Upper lobe of right lung (tissue), 1 donor: ENCODE measurements at places on chromosomes 16 and 17.

DNA sequence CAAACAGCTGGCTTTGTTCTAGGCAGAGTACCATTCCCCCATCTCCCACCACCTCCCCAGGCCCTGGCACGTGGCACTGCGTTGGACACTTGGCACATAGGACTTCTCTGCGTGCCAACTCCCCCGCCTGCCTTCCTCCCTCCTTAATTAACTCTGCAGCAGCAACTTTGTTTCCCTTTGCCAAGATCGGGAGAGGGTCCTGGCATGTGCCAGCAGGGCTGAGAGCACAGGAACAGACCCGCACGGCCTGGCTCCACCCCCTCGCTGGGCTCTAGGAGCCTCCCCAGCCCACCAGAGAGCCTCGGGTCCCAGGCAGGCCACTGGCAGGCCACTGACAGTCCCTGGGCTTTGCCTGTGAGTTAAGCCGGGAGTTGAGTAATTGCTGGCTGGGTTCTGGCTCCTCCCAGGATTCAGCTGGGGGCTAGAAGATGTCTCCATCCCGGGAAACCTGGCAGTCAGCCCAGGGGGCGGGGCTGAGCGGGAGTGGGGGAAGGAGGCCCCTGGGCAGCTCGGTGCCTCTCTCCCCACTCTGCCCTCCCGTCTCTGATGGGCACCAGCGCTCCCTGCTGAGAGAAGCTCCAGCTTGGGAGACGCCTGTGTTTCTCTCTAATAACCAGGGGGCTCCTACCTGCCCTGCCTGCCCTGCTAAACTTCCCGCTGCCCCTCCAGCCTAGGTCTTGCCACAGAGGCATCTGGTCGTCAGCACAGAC lies 224.0 kb upstream of the TNRC6C start:
- peak; percentile 85 for DNase-seq

GRCh38 chr16:86814256-86814655 lies 235.9 kb downstream of the FOXL1 start:
- no peak for DNase-seq

- no peak for DNase-seq
Measured at GRCh38 chr17:600576-601243, 113.9 kb downstream of the VPS53 start.

DNA sequence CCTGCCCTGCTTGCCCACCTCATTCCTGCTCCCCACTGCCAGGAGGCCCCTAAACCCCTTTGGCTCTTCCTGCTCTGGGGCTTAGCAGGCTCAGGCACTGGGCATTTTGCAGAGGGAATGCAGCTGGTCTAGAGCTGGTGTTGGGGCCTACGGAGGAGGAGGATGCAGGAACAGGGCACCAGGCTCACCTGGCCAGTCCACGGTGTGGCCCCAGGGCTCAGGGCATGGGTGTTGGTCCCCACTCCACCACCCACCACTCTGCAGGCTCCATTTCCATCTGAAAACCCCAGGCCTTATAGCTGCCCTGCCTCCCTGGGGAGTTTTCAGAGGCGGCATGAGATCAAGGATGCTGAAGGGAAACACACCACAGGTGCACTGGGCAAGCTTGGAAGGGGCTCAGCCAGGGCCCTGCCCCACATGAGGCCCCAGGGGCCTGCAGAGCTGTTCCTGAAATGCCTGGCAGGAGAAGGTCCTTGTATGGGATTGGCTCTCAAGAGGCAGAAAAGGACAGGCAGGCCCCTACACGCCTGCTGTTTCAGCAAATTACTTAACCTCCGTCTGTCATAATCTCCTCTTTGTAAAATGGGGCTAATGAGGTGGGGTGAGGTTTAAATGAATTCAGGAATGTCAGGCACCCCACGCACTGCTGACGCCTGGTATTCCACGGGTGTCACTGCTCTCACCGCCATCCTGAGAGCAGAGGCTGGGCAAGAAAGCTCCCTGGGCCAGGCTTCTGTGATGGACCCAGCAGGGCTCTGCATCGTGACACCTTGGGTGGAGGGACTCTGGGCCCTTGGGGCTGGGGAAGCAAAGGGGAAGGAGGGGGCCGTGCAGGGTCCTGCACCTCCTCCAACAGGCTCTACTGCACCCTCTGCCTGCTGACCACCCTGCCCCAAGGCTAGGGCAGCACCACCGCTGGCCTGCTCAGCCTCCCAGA lies 9.3 kb downstream of the SLC47A2 start:
- no peak for DNase-seq

DNA sequence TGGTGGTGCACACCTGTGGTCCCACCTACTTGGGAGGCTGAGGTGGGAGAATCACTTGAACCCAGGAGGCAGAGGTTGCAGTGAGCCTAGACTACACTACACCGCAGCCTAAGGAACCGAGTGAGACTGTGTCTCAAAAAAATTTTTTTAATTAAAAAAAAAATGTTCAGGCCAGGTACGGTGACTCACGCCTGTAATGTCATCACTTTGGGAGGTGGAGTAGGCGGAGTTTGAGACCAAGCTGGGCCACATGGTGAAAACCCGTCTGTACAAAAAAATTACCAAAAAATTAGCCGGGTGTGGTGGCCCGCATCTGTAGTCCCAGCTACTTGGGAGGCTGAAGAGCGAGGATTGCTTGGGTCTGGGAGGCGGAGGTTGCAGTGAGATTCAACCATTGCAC lies 3.6 kb upstream of the FAM222B start:
- DNase-seq: no peak

- peak; percentile 62 for DNase-seq
Measured at GRCh38 chr17:34580685-34581445, 1.5 kb downstream of the TMEM132E start.

DNA sequence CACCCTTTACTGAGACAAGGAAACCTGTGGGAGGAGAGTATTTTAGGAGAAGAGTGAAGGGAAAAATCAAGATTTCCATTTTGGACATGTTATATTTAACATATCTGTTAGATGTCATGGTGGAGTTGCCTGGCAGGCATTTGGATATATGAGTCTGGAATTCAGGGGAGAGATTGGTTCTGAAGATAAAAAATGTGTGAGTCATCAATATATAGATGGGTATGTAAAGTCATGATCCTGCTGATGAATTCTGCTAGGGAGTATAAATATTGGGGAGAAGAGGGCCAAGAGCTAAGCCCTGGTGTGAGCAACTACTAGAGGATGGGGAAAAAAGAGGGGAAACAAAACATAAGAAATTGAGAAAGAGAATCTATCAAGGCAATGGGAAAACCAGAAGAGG lies 151.3 kb upstream of the SOX9 start:
- DNase-seq: no peak

- DNase-seq: no peak
Measured at GRCh38 chr16:87948119-87948545, 3.1 kb upstream of the BANP start.

- no peak for DNase-seq
Measured at GRCh38 chr17:20189302-20189701, 180.1 kb downstream of the SPECC1 start.
